ENCODE measurements at places on chromosomes 6 and 20.

GRCh38 chr20:1434571-1435336 lies 31.9 kb downstream of the NSFL1C start:
- peak; percentile 26 for DNase-seq

DNA sequence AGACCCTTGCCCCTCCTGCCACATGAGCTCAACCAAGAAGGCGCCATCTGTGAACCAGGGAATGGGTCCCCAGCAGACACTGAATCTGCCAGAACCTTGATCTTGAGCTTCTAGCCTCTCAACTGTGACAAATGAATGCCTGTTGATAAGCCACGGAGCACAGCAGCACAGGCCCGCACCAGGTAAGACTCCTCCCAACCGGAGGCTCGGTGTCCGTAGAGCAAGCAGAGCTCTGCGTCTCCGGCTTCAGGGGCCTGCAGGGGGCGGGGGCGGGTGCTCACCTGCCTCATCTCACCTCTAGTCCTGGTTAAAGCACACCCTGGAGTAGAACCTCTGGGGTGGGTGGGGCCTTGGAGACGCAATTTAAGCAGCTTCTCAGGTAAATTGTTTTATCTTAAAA lies 122.7 kb downstream of the SMOC2 start:
- DNase-seq: no peak

DNA sequence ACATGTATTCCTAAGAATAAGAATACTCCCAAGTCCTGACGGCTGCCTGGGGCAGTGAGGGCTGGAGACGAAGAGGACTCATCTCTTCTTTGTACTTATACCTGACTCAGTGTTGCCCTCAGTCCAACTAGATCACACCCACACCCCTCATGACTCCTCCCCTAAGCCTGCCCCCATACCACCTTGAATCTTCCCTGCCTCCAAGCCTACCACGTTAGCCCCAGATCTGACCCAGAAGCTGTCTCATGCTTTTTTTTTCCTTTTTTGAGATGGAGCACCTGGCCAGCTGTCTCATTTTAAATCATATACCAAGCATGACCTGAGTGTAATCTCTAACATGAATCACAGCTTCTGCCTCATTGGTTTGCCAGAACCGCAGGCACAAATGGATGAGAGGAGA lies 45.2 kb downstream of the MUC22 start:
- DNase-seq: no peak

GRCh38 chr6:167396068-167396658 lies 71.3 kb downstream of the TTLL2 start:
- DNase-seq: no peak

DNA sequence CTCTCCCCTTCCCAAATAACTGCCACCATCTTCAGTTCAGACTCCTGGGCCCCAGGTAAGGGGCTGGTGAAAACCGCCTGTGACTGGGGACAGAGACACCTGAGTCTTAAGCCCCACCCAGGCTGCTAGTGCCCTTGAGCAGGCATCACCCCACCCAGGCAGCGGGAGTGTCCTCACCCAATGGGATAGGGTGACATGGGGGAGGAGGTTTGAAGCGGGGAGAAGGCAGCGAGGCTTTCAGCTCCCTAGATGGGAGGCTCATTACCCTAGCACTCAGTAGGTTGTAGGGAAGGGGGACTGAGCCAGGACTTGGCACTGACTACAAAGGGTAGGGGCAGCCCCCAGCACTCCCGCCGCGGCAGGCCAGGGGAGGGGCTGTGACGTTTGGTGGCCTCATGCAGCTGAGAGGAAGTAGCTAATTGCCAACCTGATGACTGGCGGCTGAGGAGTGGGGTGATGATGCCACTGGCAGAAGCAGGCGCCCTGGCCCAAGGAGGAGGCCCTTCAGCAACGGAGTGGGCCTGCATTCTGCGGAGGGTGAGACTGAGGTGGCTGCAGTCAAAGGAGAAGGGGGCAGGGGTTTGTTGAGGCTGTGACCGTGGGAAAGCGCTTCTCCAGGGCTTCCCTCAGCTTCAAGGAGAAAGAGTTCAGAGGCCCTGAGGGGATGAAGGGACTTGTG lies 126.9 kb downstream of the MRPL14 start:
- no peak for DNase-seq

DNA sequence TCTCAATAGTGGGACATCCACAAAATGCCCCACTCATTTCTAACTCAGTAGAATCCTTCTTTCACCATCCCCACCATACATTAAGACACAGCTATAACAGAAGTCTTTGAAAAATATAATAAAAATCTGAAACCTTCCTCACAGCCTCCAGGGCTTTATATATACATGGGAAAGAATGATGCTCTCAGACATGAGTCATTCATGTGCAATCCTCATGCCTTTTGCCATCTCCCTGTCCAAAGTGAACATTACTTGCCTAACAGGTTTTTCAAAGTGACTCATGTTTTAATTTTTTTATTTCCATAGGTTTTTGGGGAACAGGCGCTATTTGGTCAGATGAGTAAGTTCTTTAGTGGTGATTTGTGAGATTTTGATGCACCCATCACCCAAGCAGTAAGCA lies 162.7 kb downstream of the RALGAPA2 start:
- DNase-seq: no peak

- DNase-seq: no peak
These were observed 96.7 kb upstream of the LAMP5 start for GRCh38 chr20:9417665-9418064.

GRCh38 chr6:52995913-52996645 lies 995 bp upstream of the GSTA4 start:
- DNase-seq: peak; percentile 3

DNA sequence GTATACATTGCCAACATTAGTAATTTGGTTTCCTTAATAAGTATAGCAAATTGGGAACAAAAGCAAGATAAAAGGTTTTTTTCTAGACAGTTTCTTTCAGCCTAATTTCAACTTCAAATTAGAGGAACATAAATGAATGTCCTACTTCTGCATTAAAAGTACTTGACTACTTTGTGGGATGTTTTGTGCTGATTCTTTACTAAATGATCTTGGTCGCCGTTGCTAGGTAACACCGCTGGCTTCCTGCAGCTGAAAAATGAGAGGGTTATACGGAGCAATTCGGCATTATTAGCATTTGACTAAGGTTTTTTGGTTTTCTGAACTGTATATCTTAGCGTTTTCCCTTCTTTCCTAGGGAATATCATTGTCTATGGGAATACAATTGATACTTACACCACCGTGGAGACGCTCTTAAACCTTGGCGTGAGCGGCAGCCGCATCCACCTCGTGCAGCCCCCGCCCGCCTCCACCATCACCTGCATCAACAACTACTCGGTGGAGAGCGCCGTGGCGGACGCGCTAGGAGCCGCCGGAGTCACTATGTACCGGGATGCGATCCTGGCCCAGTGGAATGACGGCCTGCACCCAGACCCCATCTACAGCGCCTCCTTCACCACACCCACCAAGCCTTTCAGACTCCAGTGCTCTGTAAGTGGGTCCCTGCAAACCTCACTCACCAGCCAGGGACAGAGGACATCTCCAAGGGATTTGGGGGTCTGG lies 90.9 kb upstream of the INSM1 start:
- DNase-seq: no peak

- DNase-seq: no peak
These were observed 344.3 kb upstream of the ID4 start for GRCh38 chr6:19492636-19493405.

- no peak for DNase-seq
These were observed 468.6 kb upstream of the ARID1B start for GRCh38 chr6:156308604-156309003.

DNA sequence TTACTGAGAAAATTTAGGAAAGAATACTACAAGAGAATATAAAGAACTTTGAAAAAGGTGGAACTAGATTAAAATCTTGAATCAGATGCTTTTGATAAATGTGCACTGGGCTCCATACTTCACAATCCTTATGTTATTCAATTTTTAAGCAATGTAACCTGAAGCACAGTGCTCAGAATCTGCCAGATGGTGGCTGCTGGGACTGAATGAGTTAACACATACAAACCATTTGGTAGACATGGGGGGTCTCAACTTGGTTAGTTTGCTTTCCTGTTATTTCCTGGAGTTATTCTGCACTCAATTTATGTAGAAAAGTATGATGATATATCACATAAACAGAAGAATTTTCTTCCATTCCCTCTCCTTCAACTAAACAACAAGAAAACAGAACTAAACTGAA lies 326.5 kb downstream of the RNGTT start:
- DNase-seq: no peak

GRCh38 chr20:5950271-5951031 lies at the start of the genes MCM8 and TRMT6:
TSS of gene MCM8 (plus strand) at chr20:5950652. CDS start at chr20:5952016, 1,364 bp downstream.
TSS of gene TRMT6 (minus strand) at chr20:5950533. CDS start at chr20:5950405, 128 bp downstream.
- peak; percentile 92 for DNase-seq

DNA sequence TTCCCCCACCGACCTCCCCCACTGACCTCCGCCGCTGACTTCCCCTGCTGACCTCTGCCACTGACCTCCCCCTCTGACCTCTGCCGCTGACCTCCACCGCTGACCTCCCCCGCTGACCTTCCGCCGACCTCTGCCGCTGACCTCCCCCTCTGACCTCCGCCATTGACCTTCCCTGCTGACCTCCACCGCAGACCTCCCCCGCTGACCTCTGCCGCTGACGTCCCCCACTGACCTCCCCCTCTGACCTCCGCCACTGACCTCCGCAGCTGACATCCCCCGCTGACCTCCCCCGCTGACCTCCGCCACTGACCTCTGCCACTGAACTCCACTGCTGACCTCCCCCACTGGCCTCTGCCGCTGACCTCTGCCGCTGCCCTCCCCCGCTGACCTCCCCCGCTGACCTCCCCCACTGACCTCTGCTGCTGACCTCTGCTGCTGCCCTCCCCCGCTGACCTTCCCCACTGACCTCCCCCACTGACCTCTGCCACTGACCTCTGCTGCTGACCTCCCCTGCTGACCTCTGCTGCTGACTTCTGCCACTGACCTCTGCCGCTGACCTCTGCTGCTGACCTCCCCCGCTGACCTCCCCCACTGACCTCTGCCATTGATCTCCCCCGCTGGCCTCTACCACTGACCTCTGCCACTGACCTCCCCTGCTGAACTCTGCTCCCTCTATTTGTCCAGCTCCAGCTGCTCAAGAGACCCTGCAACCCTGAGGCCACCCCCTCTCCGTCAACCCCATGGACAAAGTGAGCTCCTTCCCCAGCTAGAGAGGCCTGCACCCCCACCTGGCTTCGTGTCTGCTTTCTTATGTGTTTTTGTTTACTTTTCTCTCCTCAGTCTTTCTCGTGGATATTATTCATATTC lies 91.4 kb upstream of the AFDN start:
- DNase-seq: no peak

- DNase-seq: no peak
These were observed 15.7 kb downstream of the DCBLD1 start for GRCh38 chr6:117498159-117498558.

DNA sequence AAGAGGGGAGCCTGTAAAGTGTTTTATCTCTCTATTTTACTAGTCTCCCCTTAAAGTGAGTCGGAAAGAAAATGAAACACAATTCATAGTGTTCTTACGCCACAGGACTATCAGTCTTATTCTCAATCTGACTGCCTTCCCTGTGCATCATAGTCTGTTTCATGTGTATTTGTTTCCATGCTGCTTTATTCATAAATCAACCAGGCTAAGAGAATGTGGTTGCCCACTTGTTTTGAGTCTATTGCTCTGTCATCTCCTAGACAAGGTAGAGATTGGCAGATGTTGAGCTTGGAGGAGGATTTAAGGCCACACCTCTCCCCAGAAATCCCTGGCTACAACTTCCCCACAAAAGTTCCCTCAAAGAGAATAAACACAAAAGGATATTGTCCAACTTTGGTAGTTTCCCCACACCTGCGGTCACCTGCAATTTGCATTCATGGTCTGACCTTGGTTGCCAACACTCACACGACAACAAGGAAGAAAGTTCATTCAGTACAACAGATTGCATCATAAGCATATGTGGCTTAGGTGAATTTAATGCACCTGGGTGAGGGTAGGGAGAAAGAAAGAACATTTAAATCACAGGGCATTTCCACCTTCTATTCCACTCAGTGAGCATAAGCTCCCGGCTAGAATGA lies 167.1 kb upstream of the FBXL4 start:
- no peak for DNase-seq

DNA sequence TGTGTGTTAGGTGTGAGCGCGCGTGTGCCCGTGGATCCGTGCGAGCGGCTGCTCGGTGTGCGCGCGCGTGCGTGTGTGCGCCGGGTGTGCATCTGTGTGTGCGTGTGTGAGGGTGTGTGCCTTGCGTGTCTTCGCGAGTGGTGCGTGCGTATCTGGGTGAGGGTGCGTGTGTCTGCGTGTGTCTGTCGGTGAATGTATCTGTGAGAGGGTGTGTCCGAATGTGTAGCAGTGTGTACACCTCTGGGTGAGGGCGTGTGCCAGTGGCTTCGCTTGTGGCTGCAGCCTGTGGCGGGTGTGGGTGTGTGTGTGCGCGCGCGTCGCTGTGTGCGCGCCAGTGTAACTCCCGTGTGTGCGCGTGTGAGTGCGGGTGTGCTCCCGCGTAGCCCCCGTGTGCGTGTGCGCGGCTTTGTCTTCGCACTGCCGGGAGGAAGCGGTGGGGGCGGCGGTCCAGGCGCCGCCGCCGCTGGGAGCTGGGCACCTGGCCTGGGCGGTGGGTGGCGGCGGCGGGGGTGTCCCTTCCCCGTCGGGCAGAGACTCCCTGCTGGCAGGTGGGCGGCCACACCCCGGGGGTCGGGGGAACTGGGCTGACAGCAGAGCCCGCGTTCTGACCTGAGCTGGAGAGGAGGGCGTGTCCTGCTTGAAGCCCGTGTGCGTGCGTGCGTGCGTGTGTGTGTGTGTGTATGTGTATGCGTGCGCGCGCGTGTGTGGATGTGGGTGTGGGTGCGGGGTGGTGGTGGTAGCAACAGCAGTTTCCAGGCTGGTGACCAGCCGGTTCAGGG lies 61.3 kb upstream of the EPB41L1 start:
- DNase-seq: no peak

GRCh38 chr6:6246544-6246943 lies 73.9 kb downstream of the F13A1 start:
- no peak for DNase-seq

DNA sequence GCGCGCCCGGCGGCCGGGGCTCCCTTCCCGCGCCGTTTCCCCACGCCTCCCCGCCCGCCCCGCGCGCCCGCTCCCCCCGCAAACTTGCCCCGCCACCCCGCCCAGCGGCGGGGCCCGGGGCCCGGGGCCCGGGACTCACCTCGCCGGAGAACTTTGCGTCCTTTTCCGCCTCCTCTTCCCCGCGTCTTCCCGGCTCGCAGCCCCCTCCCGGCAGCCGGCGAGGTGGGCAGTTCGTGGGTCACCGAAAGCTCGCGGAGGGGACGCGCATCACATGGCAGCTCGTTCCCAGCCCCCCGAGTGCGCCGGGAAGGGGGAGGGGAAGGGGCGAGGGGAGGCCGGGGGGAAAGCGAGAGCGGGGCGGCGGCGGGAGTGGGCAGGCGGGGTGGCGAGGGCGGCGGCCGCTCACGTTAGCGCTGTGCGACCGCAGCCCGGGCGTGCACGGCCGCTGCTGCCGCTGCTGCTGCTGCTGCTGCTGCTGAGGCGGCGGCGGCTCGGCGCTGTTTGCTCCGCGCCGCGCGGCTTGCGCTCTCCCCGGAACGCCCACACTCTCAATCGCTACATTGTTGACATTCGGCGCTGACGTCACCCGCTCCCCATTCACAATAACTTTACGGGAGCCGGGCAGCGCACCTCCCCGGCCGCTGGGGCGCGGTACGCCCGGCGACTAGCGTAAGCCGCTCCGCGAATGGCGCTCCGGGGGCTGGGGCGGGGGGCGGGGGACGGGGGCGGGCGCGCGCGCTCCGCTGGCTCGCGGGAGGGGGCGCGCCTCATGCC lies at the start of gene BACH2:
Gene BACH2, minus strand, starts transcription at position 503 of the 774 bp plus-strand sequence. CDS start 287,999 bp downstream, outside the sequence.
- DNase-seq: peak; percentile 86

DNA sequence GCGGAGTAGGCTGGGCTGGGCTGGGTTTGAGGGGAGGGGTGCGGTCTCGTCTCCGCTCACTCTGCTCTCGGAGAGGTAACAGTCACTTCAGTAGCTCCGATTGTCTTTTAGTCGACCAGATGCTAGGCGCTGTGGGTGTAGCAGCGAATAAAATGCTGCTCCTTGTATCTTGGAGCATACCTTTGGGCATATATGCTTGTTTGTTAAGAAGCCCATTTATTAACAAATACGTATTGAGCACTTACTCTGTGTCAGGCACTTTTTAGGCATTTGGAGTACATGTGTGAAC lies 545 bp downstream of the ACTR5 start:
- peak; percentile 44 for DNase-seq

All from activated T-helper 1 cell treated with anti-CD3 and anti-CD28 coated beads, Interleukin-2, amount 50 U/mL, for 16 hours (primary cell).